Natural killer cell (primary cell): ENCODE measurements at places on chromosomes 2 and 18. TPM values are rescaled to one million over a fixed set of nuclear protein-coding genes. Genes with fewer than 3 reads are reported as not detected.

DNA sequence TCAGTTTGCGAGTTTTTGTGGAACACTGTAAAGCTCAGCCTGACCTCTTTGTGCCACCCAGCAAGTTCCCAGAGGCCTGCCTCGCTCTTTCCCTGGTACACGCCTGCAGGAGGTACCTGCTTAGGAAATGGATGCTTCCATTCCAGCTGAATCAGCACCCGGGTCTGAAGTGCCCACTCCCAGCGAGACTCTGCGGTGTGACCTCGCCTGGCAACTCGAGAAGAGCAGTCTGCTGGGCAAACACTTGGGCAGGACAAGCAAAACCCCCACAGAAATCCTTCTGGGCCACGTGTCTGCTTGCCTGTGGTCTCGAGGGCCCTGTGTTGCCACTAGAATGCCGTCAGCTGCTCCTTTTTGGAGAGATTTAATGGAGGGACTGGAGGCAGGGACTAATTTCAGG lies 127.6 kb downstream of the MAPK4 start:
- no peaks in the 10 kb centered on the region for H3K4me1 ChIP-seq
- no peak overlapping the region for H3K27ac ChIP-seq
- no peaks in the 10 kb centered on the region for H3K27me3 ChIP-seq
- DNase-seq = no peak
- no peaks in the 10 kb centered on the region for H3K36me3 ChIP-seq

GRCh38 chr2:237558961-237559641 lies 7.3 kb upstream of the PRLH start:
- no peaks in the 10 kb centered on the region for H3K4me1 ChIP-seq
- no peak overlapping the region for H3K4me3 ChIP-seq
- no peaks in the 10 kb centered on the region for H3K27me3 ChIP-seq
- H3K36me3 ChIP-seq = no peaks in the 10 kb centered on the region
- DNase-seq = no peak

DSG1 gene
- not detected for total RNA-seq

- no peaks in the 10 kb centered on the region for H3K27me3 ChIP-seq
Observed at GRCh38 chr18:57131101-57131500, 15.8 kb upstream of the BOD1L2 start.
